HT1080 (cell line): ENCODE measurements at places on chromosomes 7 and 10. TPM values are rescaled to one million over a fixed set of nuclear protein-coding genes. Genes with fewer than 3 reads are reported as not detected.

NEUROG3 gene
- not detected in 2 replicates for total RNA-seq

ASZ1 gene
- not detected in 2 replicates for total RNA-seq

OR9A2 gene
- not detected in 2 replicates for total RNA-seq

CDHR3 gene
- 5.0 and 5.4 TPM in 2 replicates for total RNA-seq

FKBP14 gene
- total RNA-seq = 6.4 and 7.7 TPM in 2 replicates

DNA sequence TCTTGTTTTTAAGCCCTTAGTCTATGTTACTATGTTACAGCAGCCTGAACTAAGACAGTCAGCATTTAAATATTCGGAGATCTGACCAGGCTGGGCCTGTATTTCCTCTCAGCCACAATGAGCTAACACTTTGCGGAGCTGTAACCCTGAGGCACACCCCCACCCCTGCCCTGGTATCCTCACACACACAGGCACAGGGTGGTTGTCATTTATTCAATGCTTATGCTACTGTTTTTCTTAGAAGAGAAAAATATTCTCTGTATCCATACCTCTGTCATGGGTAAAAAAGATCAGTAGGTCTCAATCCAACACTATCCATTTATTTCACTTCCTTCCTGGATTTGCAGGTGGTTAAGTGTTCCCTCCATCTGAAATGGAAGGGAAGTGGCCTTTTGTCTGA, 80.3 kb upstream of the TRIL start:
- DNase-seq = peak; percentile 31

DNA sequence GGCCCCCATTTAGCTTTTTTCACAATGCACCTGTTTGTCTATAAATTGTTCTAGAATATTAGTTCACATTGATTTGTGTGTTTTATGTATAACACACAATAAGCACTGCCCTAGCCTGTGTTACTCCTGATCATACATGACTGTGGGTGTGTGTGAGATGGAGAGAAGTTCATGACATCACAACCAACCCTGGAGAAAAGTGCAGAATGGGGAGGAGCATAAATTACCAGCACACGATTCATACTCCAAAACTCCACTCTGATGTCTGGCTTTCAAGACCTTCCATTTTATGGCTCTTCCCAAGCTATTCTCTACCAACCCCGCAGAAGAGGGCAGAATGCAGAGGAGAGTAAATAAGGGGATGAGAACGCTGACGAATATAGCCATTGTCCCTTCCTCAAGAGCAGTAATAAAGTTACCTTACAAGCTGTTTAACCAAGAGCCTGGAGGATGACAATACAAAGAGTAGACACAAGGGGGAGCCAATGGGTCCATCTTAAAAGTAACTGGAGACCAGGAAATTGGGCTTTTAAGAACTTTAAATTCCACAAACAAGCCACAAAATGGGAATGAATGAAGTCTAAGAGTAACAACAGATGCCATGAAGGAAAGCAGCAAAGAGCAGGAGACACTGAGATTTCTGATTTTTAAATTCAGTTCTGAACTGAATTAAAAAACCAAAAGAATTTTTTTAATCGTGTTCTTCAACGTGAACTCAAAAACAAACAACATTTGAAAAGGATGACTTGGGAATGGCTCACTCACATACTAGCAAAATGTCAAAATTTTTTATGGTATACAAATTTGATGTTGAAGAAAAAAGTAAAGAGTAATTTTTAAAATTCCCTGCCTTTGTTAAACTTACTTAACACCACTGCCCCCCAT, 159.6 kb downstream of the PARD3 start:
- DNase-seq = peak; percentile 59

DNA sequence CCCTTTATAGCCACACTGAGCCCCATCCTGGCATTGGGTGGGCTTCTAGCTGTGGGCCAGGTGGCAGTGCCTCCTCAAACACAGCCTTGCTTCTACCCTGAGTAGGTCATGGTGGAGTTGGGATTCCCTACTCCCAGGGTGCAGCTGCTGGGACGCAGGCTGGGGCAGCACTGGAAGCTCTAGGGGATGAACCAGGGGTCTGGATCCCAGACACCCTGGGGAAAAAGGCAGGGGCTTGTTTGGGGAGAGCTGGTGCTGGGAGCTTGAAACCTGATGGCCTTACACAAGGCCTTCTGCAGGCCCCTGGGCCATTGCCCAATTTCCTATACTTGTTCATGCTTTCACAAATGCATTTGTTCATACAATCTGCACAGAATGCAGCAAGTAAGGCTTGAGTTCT, 103.7 kb upstream of the CTBP2 start:
- no peak for DNase-seq

- no peak for DNase-seq
Observed at GRCh38 chr10:125134483-125134848, 25.9 kb downstream of the CTBP2 start.

- DNase-seq = no peak
Observed at GRCh38 chr7:73885975-73886798, 25.2 kb downstream of the TMEM270 start.

DNA sequence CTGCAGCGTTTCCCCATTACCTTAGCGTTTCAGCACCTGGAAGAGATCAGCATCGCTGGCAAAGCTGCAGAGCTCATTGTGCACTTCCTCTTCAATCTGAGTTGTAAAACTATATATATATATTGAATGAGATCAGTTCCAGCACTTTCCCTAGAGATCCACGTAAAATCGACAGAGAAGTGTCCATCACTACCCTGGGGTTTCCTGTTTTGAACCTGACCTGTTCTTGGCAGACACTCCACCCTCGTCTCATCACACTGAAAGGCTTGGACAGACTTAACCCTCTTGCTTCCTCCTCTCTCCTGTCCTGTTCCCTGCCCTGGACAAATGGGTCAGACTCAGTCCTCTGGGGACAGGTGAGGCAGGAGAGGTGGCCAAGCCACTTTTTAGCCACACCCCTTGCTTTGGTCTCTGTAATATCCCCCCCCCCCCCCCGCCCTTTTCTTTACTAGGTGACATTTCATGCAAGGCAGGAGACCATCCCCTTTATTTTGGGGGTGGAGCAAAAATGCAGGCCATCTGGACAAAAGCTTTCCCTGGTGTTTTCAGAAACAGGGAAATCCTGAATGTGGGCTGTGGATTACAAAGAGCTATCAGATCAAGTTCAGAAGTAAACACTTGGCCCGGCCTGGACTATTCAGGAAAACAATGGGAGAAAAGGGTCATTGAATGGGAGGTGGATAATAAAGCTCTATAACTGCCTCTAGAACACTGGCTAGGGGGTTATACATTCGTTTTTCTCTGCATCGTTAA, 83.7 kb upstream of the KDM7A start:
- DNase-seq = no peak

- DNase-seq = no peak
Observed at GRCh38 chr10:100374200-100374655, 27.2 kb downstream of the SCD start.

GRCh38 chr10:34537629-34538231, 277.4 kb downstream of the PARD3 start:
- DNase-seq = no peak

GRCh38 chr10:63921908-63922467, 400.8 kb downstream of the REEP3 start:
- no peak for DNase-seq

DNA sequence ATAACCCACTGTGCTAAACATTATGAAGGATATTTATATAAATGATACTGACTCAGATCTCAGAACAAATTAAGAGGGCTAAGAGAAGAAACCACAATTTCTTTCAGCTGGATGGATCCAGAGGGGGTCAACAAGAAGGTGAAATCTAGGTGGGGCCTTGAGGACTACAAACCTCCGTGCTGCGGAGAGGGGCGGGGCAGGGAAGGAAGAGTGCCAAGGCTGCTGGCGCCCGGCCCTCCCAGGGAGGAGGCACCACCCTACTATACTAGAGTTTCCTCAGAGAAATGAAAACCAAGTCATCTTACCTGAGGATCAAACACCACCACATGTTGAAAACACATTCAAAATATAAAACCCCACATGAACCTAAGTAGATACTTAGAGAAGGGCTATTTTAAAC, 29.3 kb upstream of the CRYGN start:
- no peak for DNase-seq

DNA sequence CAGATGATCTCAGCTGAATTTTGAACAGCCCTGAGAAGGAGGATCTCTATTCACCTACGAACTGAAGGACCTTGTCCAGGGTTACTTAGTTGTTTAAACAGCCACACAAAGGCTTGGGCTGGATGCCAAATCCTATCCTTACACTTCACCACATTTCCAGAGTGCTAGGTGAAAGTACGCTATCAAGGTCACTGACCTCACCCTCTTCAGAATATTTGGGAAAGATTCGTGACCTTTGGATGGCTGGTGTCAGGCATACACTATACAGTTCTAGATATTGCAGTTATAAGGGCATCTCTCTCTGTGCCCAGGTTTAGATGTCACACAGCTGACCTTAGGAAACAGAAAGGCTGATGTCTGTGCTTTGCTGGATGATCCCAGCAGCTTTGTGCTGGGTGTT, 61.2 kb upstream of the ABLIM1 start:
- DNase-seq = no peak

GRCh38 chr7:72078301-72078700, 333.8 kb downstream of the CALN1 start:
- no peak for DNase-seq

DNA sequence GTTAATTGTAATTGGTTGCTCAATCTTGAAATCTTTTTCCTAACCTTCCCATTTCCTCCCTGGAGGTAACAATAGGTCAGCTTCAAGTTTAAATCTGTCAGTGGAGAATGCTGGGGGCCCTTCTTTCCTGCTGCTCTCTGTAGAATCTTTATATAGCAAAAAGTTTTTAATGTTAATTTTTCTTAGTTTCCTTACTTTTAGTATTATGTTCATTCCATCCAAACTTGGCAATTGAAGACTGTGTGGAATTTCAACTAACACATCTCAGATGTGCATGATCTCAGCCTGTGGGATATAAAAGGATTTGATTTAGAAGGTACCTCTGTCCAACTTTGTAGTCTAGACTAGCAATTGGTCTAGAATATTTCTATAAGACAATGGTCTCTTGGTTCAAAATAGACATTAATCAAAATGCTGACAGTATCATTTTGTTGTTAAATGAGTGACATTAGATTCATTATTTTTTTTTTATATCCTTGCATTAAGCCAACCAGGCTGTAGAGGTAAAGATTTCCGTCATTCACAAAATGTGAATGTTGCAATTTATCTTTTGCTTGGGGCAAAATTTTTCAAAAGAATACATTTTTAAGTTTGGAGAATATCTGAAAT, 100.4 kb upstream of the SEMA3A start:
- DNase-seq = no peak

DNA sequence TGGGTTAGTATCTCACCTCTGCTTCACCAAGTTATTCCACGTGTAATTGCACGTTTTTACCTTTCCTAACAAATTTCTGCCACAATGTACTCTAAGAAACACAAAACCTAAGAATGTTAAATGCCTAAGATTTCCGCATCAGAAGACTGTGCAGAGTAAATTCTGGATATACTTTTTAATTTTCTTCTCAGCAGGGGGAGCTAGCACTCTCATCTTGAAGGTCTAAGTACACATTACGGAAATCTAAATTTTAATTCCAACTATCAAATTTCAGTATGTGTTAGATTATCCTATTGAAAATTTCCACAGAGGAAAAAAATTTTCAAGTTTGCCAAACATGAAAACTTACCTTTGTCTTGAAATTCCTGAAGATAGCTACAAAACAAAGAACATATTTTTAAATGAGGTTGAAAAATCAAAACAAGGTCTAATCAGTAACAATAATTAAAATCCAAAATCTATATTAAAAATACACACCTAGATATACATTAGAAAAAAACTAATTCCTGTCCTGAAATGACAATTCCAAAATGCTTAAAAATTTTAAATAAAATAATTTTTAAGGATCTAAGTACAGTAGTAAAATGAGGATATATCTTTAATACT, 10.5 kb downstream of the SKAP2 start:
- DNase-seq = peak; percentile 30

- DNase-seq = no peak
Observed at GRCh38 chr7:100567751-100568175, 5.9 kb downstream of the SAP25 start.

DNA sequence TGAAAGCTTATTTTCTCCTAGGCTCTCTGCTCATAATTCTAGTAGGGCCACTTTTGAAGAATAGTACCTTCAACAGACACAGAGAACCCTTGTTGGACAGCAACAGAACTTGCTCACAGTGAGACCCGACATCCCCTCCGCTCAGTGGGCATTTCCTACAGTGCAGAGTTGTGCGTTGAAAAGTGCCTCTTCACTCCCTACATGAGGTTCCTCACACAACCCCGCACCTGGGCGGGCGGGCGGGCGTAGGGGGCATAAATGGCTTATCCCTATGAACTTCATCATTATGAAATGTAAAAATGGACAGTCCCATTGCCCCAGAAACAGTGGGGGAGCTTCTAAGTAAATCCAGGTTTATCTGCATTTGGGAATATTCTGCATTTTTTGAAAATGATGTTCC, 174.9 kb downstream of the MGMT start:
- DNase-seq = no peak

- DNase-seq = no peak
Observed at GRCh38 chr7:66957595-66958290, 36.7 kb downstream of the TMEM248 start.

DNA sequence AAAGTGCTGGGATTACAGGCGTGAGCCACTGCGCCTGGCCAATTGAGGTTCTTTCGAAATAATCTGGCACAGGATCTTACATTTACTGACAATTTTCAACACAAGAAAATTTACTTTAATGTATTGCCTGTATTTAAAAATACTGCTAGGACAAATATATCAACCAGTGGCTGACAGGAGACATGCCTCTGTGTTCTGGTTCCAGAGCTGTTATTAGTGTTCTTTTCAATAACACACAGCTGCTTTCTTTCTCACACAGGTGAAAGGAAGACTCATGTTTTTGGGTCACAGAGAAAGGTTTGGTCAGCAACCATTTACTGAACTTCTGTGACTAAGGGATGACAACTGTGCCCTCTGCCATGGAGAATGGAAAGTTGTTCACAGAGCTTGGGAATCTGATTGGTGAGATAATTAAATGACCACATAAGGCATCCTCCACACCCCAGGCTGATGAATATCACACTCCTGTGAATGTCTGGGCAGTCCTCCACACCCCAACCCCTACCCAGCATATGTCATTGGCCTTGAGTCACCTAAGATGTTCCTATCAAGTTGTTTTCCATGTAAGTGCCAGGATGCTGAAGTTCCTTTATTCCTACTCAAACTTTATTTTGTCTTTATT, 180.1 kb downstream of the RAPGEF5 start:
- DNase-seq = no peak

- DNase-seq = peak; percentile 44
Observed at GRCh38 chr7:73865738-73866445, 4.9 kb downstream of the TMEM270 start.

DNA sequence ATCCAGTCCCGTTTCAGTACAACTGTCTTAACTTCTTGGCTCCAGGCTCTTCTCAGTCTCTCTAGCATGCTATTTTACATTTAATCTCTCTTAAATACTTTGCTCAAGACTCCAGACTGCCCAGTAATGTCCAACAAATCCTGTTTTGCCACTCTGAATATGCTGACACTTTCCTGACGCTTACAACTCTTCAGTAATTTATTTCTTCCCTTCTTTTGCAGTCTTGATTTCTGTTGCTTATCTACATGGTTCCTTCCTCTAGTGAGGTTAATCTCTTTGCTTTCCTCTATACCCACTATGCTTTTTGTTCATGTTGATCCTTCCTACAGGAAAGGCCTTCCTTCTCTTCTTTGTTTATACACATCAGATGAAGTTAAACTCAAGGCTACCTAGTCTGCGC, 23.7 kb downstream of the UMAD1 start:
- no peak for DNase-seq
